ENCODE measurements at places on chromosomes 11 and 22. TPM values are rescaled to one million over a fixed set of nuclear protein-coding genes. Genes with fewer than 3 reads are reported as not detected.

GRCh38 chr22:49699928-49700498 lies 127.7 kb downstream of the BRD1 start:
- H3K27me3 ChIP-seq, result no peaks in the 10 kb centered on the region
- no peak for DNase-seq
- no peak overlapping the region for H3K27ac ChIP-seq
- no peak overlapping the region for H3K4me3 ChIP-seq

- no peak for DNase-seq
- no peaks in the 10 kb centered on the region for H3K4me1 ChIP-seq
- H3K27ac ChIP-seq, result no peak overlapping the region
Observed at GRCh38 chr11:32849761-32850160, 20.0 kb downstream of the PRRG4 start.

GRCh38 chr11:117993988-117994745 lies 8.0 kb downstream of the IL10RA start:
- DNase-seq, result no peak
- no peaks in the 10 kb centered on the region for H3K4me1 ChIP-seq
- H3K27ac ChIP-seq, result no peak overlapping the region

DNA sequence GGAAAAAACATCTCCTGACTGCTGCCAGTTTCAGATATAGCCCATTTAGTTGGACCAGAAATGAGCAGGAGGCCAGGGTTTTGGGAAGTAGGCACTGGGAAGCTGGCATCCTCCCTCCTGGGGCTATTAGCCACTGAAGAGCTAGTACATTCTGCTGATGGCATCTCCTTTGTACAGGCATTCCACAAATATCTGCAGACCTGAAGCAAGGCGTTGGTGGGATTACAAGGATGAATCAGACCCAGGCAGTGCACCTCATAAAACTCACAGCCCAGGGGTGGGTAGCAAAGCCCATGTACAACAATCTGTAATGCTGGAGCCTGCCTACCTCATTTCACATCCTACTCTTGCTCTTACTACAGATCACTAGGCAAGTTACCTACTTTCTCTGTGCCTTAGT lies 27.5 kb upstream of the POU2AF1 start:
- no peaks in the 10 kb centered on the region for H3K4me1 ChIP-seq
- H3K4me3 ChIP-seq, result no peak overlapping the region
- no peak for DNase-seq

- H3K36me3 ChIP-seq, result no peaks in the 10 kb centered on the region
- DNase-seq, result no peak
- no peaks in the 10 kb centered on the region for H3K27me3 ChIP-seq
- H3K4me3 ChIP-seq, result no peak overlapping the region
- H3K4me1 ChIP-seq, result peaks cover 50% of the 10 kb centered on the region
Observed at GRCh38 chr11:46383404-46383758, 1.9 kb downstream of the MDK start.

PAX6 gene
- total RNA-seq, result 5.1 TPM

EFCAB6 gene
- total RNA-seq, result 4.4 TPM

DNA sequence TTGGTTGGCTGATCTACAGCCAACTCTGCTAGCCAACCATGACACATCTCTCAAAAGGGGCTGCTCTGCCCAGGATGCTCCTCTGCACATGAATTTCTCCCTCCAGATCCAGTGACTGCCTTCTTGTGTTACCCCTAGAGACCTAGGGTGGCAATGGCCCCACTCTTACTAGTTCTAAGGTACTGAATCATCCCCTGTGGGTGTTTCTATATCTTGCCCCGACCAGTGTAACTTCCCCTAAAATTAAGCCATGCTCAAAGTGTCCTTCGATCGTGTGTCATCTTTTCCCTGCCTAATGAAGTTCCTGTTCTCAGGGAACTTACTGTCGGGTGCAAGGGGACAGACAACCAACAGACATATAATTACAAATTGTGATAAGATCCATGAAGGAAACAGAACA lies 113.3 kb downstream of the FAM76B start:
- no peaks in the 10 kb centered on the region for H3K4me1 ChIP-seq
- DNase-seq, result no peak
- no peak overlapping the region for H3K27ac ChIP-seq
- H3K36me3 ChIP-seq, result no peaks in the 10 kb centered on the region
- H3K27me3 ChIP-seq, result no peaks in the 10 kb centered on the region

DNA sequence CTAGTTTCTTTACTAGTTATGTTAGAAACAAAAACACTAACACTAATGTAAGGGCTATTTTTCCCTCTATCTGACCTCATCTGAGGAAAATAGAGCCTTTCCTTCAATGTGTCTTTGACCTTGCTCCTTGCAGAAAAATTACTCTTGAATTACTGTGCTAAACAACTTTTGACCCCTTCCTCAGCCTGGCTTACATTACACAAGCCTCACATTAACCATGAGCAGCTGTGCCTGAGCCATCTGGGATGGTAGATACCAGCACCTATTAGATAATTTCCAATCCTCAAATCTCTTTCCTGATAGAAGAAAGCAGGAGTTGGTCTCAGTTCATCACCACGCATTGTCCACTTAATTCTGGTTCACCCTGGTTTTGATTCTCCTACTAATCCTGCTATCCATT lies 134.4 kb upstream of the NCAM1 start:
- H3K4me1 ChIP-seq, result no peaks in the 10 kb centered on the region
- no peak overlapping the region for H3K27ac ChIP-seq
- H3K27me3 ChIP-seq, result no peaks in the 10 kb centered on the region

- no peak overlapping the region for H3K4me3 ChIP-seq
- H3K4me1 ChIP-seq, result no peaks in the 10 kb centered on the region
- no peaks in the 10 kb centered on the region for H3K36me3 ChIP-seq
- H3K27ac ChIP-seq, result no peak overlapping the region
- H3K27me3 ChIP-seq, result no peaks in the 10 kb centered on the region
Observed at GRCh38 chr11:40337118-40337517, 1122.3 kb downstream of the LRRC4C start.

GRCh38 chr22:21632237-21632895 lies at the start of gene CCDC116:
CCDC116 (plus strand) TSS chr22:21632760; CDS start chr22:21633182, 422 bp downstream.
- no peak within 1 kb of the TSS for H3K4me3 ChIP-seq
- H3K36me3 ChIP-seq, result peaks cover 9% of the 10 kb centered on the region
- no peaks in the 10 kb centered on the region for H3K4me1 ChIP-seq

DNA sequence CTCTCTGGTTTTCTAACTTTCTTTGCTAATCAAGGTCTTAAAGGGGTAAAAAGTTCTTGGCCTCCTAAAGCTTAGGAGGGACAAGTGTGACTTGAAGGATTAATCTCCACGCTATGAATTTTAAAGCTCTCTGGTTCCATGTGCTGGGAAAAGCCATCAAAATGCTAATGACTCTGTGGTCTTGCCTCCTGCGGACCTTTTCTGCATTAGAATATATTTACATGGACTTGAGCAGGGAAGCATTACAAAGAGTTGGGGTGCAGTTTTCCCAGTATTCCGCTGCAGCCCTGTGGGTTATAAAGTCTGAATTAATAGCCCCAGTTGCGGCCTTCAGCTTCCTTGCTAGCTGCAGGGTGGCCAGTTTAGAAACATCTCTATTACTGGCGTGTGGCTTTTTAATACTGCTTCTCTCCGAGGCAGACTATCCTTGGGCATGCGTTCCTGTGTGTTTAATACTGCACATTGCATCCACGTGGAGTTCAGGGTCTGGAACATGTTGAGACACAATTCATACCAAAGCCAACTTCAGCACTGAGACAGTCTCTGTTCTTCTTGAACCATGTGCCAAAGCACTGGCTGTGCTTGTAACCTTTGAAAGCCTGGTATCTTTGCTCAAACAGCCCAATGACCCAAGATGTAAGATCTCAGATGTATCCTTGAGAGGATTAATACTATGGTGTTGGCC lies 27.3 kb downstream of the TSPAN18 start:
- no peak overlapping the region for H3K4me3 ChIP-seq
- H3K27me3 ChIP-seq, result no peaks in the 10 kb centered on the region
- H3K4me1 ChIP-seq, result no peaks in the 10 kb centered on the region
- no peak for DNase-seq

DNA sequence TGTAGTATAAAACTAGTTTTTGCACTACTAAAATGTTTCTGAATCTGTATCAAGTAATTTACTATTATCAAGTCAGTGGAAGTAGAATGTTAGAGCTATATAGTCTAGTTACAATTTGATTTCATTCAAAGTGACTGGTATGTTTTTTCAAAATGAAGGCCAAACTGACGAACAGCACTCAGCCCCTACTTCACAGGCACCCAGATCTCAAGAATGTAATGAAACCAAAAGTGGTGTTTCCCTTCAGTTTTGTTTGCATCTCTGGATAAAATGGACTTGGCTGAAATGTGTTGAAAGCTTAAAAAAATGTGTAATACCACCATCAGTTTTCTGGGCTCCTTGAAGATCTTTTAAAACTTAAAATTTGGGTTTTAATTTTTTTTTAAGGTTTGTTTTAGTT lies 46.4 kb downstream of the QSER1 start:
- no peak overlapping the region for H3K4me3 ChIP-seq
- no peaks in the 10 kb centered on the region for H3K36me3 ChIP-seq
- no peaks in the 10 kb centered on the region for H3K4me1 ChIP-seq
- no peak overlapping the region for H3K27ac ChIP-seq

SYT13 gene
- 15.4 TPM for total RNA-seq

DNA sequence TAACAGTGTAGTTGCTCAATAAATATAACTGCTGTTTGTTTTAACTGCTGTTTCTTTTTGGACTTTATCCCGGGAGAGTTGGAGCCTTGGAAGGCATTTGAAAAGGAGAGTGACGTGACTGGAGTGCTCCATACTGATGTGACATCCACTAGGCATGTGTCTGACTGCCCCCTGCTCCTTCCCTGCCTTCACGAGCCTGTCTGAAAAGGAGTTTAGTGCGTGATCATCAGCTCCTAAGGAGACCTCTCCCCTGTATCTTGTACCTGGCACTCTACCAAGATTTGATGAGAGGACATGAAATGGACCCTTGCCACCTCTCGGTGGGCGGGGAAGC lies 22.9 kb downstream of the ZBTB16 start:
- peak overlapping the region; percentile 34 for H3K27ac ChIP-seq
- no peaks in the 10 kb centered on the region for H3K27me3 ChIP-seq
- peaks cover 9% of the 10 kb centered on the region for H3K4me1 ChIP-seq
- H3K36me3 ChIP-seq, result peaks cover 33% of the 10 kb centered on the region
- H3K4me3 ChIP-seq, result no peak overlapping the region

DNA sequence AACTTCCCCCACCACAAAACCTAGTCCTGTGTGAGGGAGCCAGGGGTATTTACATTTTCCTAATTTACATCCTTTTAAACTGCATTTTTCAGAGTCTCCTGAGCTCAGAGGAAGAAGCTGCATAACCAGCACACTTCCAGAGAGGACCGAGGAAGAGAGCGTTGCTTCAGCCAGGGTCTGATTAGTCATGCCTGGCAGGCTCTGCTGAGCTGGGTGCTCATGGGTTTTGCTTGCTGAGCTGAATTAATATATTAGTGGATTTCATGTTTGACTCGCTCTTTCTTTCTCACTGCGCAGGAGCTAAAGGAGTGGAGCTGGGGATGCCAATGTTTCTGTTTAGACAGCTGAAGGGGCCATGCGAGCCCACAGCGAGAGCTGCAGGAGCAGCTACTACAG lies 539.3 kb upstream of the B3GAT1 start:
- H3K4me3 ChIP-seq, result no peak overlapping the region
- no peaks in the 10 kb centered on the region for H3K4me1 ChIP-seq
- H3K27ac ChIP-seq, result no peak overlapping the region
- no peaks in the 10 kb centered on the region for H3K36me3 ChIP-seq
- no peak for DNase-seq

MRPL48 gene
- total RNA-seq, result 35.4 TPM

- H3K4me1 ChIP-seq, result no peaks in the 10 kb centered on the region
- H3K27me3 ChIP-seq, result no peaks in the 10 kb centered on the region
- no peak overlapping the region for H3K4me3 ChIP-seq
Observed at GRCh38 chr11:83881428-83881827, 595.3 kb upstream of the CCDC90B start.

GRCh38 chr11:71428861-71429435 lies 19.2 kb downstream of the DHCR7 start:
- no peaks in the 10 kb centered on the region for H3K27me3 ChIP-seq
- DNase-seq, result no peak
- no peak overlapping the region for H3K27ac ChIP-seq
- H3K36me3 ChIP-seq, result no peaks in the 10 kb centered on the region
- no peak overlapping the region for H3K4me3 ChIP-seq

OLFML1 gene
- 2.5 TPM for total RNA-seq

DDI1 gene
- total RNA-seq, result not detected

DNA sequence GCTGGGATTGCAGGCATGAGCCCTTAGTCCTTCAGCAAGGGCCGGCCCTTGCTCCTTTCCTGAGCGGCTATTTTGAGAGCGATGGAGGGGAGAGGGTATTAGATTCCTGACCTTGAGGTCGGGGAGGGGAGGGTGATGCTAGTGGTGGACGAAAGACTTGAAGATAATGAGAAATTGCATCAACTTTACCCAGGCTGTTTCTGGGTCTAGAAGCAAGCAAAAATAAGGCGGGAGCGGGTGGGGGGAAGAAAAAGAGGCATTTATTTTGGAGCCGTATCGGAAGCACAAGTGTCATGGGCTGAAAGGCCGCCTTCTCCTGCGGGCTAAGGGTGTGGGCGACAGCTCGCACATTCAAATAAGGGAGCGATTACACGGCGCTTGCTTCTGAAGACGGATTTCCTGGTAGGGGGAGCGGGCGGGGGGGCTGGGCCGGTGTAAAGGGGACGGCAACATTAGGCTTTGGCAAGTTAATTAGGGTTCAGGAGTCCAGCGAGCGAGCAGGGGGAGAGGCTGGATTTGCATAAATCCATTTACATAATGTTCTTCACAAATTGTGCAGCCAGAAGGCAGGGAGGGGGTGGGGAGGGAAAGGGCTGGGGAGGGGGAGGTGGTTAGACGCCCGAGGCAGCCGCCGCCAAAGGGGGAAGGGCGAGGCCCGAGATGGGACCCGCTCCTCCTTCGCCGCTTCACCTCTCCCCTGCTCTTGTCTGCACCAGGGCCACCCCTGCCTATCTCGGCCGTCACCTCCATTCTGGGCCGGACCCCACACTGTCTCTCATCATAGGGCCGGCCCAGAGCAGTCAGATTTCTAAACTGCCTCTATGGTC lies 245.9 kb downstream of the MIAT start:
- H3K27ac ChIP-seq, result no peak overlapping the region
- H3K27me3 ChIP-seq, result no peaks in the 10 kb centered on the region
- no peaks in the 10 kb centered on the region for H3K36me3 ChIP-seq
- no peak overlapping the region for H3K4me3 ChIP-seq

MS4A4A gene
- total RNA-seq, result 4.7 TPM

DNA sequence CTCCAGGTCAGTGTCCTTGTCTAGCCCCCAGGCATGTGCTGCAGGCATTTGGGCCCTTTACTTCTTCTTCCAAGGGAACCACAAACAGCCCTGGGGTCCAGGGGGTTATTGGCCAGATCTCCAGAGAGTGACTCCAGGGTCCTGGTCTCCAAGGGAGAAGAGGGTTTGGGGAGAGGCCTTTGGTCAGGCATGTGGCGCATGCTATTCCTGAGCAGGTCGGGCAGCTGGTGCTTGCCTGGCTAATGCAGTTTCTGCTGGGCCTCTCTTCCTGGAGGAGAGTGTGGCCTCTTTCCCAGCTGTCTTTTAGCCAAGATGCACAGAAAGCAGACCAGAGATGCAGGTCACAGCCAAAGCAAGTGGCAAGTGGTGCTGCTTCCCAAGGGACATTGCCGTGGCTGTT lies 3.8 kb upstream of the RFPL2 start:
- no peak overlapping the region for H3K27ac ChIP-seq
- no peaks in the 10 kb centered on the region for H3K36me3 ChIP-seq
- no peak for DNase-seq
- no peaks in the 10 kb centered on the region for H3K4me1 ChIP-seq

CTSD gene
- total RNA-seq, result 129 TPM

- H3K27ac ChIP-seq, result no peak overlapping the region
- no peaks in the 10 kb centered on the region for H3K27me3 ChIP-seq
- H3K4me1 ChIP-seq, result no peaks in the 10 kb centered on the region
- DNase-seq, result no peak
- H3K4me3 ChIP-seq, result no peak overlapping the region
- H3K36me3 ChIP-seq, result no peaks in the 10 kb centered on the region
Observed at GRCh38 chr22:27959335-27960090, 40.5 kb upstream of the PITPNB start.

WBP2NL gene
- total RNA-seq, result 4.0 TPM

LRRC32 gene
- 29.7 TPM for total RNA-seq

OR4C5 gene
- total RNA-seq, result not detected
